ENCODE measurements at places on chromosomes 5 and 9.

- DNase-seq = no peak
Measured at GRCh38 chr5:11555171-11555570, 349.1 kb downstream of the CTNND2 start.

DNA sequence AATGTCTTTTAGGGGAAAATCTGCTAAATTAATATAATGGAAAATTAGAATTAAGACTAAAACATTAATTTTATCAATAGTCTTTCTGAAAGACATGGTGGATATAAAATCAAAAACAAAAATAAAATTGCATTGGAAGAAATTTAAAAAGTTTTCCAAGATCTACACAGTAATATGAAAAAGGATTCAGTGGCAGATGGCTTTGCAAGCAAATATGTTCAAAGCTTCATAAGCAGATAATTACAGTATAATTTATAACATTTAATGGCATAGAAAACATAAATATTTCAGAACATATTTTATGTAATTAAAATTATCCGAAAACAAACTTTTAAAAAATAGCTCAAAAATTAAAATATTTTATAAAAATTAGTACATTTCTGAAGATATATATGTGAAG lies 512.4 kb upstream of the CYLC2 start:
- no peak for DNase-seq

DNA sequence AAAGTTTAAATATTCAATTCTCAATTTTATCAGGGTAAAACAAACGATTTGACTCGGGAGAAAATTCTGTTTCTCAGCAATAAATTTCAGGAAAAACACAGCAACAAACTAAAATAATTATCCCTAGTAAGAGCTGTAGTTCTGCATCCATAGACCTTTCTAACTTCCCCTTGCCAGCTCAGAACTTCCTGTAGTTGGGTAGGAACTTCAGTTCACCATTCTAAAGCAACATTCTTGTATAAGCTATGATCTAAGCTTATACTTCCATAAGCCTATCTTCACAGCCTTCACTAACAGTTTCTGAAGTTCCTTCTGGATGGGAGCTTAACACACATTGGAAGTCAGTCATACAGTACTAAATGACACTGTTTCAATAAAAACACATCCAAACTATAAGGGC lies 96.6 kb downstream of the UBAP2 start:
- DNase-seq = no peak

DNA sequence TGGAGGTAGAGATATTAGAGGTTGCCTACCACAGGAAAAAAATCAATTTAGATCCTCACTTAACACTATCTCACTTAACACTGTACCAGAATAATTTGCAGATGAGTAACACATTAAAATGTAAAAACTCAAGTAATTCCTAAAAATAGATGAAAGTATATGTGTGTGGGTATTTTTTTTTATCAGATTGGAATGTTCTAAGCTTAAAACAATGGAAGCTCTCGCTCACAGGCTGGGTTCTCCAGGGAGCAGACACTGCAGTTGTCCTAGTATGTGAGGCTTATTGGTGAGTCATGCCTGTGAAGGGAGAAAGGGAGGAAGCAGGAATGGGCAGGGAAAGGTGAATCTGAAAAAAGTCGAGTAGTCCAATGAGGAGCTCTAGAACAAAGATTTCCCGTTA lies 181.3 kb upstream of the ZNF608 start:
- no peak for DNase-seq

DNA sequence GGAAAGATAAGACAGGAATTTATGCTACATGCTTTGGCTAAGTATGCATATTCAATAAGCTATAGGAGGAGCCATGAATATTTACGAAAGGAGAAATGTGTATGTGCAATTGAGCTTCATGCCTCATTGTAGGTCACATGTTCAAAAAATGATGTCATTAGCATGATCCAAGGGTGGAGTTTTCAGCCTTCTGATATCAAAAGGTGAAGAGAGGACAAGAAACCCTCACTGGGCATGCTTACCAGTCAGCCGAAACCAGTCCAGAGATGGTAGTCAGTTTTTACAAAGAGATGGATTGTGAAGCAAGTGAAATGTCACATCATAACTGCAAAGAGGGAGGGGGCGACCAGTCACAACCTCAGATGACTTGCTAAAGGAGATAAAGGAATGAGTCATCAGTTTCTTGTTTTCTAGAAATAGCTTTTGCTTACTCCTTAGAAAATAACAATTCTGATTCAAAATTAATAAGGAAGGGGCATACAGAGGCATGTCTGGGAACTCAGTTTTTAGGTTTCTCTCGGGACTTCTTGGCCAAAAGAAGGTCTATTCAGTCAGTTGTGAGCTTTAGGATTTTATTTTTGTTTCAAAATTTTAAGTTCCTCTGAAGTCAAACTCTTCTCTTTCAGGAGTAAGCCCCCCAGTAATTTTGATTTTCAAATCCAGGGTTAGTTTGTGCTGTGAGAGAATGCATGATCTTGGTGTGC lies 1067.8 kb upstream of the EDIL3 start:
- no peak for DNase-seq

DNA sequence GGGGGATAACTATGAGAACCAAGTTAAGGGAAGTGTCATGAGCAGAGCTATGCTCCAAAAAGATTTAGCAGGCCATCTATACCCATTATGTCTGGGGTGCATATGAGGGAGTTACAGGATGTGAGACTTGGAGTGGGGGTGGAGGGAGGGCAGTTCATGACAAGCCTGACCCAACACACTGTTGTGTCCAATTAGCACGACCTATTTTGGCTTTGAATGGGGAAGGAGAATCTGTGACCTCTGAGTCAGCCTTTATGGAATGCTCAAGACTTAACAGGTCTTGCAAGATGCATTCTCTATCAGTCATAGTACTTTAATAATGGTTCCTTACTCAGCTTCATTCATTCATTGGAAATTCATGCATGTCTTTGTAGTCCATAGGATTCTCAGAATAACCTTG lies 71.7 kb downstream of the GRIA1 start:
- DNase-seq = no peak

- no peak for DNase-seq
Measured at GRCh38 chr5:133119233-133119711, 67.5 kb downstream of the HSPA4 start.

DNA sequence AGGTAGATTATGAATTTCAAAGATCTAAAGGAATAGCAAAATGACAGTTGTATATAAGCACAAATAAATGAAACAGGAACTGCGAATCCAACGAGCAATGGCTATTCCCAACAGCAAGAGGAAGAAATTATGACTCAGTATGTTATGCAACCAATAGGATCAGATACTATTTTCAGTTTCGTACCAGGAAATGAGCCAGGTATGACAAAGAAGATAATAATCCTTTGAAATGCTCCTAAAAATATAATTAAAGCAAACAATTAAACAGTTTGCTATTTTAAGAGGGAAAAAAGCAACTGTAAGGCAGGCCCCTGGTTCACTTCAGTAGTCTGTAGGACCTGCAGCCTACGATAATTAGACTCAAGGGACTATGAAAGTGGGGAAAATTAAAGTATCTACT lies 58.9 kb downstream of the AUH start:
- DNase-seq = no peak

- DNase-seq = no peak
Measured at GRCh38 chr5:89535411-89535810, 652.4 kb upstream of the MEF2C start.

- DNase-seq = no peak
Measured at GRCh38 chr5:8844206-8844605, 701.7 kb downstream of the SEMA5A start.

- DNase-seq = peak; percentile 32
Measured at GRCh38 chr5:96687812-96688453, 25.8 kb downstream of the CAST start.

GRCh38 chr5:77683171-77683732 lies 44.7 kb upstream of the OTP start:
- DNase-seq = no peak

DNA sequence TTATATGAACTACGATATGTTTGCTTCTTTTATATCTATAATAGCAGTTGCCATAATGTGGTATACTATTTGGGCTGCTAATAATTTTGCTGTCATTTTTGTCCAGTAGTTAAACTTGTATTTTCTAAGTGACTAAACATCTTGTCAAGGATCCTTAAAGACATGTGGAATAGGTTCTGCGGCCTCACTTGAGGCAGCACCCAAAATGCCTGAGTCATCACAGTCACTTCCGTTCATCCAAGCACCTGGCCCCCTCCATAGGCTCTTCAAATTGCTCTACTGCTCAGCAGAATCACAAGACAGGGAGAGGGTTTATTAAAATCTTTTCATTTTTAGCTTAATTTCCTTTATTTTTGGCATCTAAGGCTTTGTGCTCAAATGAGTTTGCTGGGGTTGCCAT lies 259.1 kb downstream of the AOPEP start:
- DNase-seq = no peak

- DNase-seq = no peak
Measured at GRCh38 chr5:131505237-131505908, 129.7 kb downstream of the RAPGEF6 start.

DNA sequence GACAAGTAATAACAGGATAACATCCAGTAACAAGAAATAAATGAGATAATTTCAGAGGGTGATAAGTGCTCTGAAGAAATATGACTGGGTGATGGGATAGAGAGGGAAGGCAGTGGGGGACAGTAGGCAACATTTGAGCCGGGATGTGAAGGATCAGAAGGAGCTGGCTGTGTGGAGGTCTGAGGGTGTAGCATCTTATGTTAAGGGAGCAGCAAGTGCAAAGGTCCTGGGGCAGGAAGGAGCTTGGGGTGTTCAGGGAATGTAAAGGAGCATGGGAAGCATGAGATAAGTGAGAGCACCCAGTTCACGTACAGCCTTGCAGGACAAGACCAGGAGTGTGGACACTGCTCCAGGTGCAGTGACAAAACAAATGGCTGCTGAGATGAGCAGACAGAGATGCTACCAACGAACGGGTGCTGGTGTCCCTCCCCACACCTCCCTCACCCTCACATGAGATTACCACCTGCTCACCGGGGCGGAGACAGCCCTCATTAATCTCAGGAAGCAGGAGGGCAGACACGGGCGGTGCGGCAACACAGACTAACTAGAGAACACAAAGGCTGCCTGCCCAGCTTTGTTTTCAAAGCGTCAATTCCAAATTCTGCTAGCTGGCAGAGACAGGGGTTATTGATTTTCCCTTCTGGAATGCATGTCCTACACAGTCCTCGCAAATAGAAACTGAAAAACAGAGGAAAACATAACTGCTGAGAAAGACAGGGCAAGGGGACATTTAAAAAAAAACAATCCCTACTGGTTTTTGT lies 298.1 kb upstream of the PANK3 start:
- DNase-seq = no peak

DNA sequence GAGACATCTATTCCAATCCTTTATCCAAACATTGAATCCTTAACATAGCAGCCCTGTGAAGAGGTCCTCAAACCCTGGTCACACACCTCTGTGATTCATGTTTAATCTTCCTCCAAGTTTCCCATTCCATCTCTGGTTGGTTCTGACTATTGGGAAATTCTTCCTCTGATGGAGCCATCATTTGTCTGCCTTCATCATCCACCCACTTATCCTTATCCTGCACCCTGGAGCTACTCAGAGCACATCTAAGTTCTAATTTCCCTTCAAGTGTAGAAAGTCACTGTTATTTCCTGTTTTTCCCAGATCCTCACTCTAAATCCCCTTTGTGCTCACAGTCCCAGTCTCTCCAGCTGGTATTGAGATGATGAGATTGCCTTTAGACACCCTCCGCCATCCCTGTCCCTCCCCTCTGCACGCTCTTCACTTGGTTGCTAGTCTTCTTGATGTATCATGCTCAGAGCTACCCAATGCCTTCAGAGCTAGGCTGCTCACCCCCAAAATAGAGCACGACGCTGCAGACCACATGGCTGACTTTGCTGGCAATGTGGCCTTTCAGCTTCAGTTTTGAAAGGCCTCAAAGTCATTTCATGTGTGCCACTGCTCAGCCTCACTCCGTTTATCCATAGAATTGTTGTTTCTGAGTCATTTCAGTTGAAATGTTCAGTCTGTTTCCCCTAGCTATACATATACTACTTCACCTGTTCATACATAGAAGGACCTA lies 154.3 kb downstream of the PALM2AKAP2 start:
- DNase-seq = peak; percentile 56

DNA sequence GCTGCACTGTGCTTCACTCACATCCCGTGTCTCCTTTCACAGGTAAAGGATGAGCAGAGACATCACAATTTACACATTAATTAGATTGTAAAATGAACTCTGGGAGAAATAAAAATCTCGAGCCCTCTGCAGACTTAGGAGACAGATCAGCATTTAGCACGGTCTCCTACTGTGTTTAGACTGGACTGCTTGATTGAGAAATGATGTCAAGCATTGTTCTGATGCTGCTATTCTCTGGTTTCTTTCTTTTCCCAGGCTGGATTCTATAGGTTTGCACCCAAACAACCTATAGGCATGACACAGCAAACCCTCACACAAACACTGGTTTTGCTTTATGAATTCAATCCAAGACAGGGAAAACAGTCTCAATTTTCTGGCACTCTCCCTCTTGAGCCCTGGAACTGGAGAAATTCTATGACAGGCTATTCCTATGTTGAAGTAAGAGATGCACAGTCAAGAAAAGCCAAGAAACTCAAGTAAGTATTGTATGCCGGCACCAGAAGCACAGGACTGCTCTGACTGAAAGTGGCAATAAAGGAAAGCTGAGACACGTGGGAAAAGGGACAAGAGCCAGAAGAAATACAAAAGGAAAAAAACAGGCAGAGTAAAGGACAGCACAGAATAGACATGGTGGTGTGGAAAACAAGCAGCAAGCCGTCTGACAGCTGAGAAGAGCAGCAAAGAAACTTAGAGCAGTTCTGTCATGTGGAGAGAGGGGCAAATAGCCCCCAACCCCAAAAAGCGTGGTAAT lies 24.8 kb upstream of the ERAP2 start:
- no peak for DNase-seq

All from activated CD4-positive, alpha-beta T cell treated with anti-CD3 and anti-CD28 coated beads, Interleukin-2, Interleukin-6, amounts not matched to agents 100 ng/mL and 50 ng/mL, durations not matched to agents 16 hours and 8 hours (primary cell).